ENCODE measurements at places on chromosomes 11 and 22.
A peak's percentile ranks its signal among the peaks of the same experiment; 100 is the strongest.

GRCh38 chr11:119889728-119890280 lies 160.8 kb upstream of the NECTIN1 start:
- DNase-seq, result no peak

DNA sequence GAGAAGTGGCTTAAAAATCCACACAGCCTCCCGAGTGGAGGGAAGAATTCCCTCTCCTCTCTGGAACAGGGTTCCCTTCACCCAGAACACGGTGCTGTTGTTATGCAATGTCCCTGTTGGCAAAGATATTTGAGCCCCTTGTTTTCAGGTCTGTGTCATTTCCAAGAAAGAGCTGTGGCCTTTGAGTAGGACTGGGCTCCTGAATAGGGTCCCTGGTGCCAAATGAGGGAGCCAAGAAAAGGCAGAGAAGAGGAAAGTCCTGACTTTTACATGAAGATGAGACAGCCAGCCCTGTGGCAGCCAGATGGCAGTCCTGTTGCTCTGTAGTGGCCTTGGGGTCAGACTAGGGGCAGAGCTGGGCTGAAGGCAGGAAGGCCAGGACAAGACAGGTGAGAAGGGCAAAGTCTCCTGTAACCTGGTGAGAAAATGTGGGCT lies 51.2 kb upstream of the ELF5 start:
- no peak for DNase-seq

GRCh38 chr22:41288245-41288946 lies 2.4 kb upstream of the RANGAP1 start:
- DNase-seq, result peak; percentile 79

DNA sequence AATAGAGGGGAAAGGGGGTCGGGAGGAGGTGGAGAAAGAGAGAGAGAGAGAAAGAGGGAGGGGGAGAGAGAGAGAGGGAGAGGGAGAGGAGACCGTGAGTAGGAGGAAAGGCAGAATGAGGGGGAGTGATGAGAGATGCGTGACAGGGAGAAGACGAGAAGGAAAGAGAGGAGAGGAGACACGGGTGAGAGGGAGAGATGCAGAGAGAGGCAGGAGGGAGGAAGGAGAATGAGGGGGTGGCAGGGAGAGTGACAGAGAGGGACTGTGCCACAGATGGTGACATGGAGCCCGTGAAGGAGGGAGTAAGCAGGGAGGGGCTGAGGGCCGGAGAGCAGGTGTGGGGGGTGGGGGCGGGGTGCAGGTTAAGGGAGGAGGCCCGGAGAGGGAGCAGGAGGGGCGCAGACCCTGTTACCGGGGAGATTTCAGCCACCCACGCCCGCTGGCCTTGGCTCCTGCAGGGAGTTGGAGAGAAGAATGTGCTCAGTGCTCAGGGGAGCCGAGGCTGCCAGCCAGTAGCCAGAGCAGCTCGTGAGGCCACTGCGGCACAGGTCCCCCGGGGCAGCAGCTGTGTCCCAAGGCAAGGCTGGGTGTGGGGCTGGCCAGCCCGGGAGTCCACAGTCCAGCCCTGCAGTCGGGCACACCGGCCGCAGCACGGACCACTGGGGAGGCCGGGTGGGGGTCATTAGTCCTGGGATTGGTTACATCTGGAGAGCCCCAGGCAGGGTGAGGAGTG lies at the start of gene SSTR3:
SSTR3 (minus strand) TSS at position 304 of the 733 bp plus-strand sequence. CDS start 4,674 bp downstream, outside the sequence.
- no peak for DNase-seq

GRCh38 chr22:23501261-23501619 lies 78.8 kb downstream of the IGLL1 start:
- no peak for DNase-seq

DNA sequence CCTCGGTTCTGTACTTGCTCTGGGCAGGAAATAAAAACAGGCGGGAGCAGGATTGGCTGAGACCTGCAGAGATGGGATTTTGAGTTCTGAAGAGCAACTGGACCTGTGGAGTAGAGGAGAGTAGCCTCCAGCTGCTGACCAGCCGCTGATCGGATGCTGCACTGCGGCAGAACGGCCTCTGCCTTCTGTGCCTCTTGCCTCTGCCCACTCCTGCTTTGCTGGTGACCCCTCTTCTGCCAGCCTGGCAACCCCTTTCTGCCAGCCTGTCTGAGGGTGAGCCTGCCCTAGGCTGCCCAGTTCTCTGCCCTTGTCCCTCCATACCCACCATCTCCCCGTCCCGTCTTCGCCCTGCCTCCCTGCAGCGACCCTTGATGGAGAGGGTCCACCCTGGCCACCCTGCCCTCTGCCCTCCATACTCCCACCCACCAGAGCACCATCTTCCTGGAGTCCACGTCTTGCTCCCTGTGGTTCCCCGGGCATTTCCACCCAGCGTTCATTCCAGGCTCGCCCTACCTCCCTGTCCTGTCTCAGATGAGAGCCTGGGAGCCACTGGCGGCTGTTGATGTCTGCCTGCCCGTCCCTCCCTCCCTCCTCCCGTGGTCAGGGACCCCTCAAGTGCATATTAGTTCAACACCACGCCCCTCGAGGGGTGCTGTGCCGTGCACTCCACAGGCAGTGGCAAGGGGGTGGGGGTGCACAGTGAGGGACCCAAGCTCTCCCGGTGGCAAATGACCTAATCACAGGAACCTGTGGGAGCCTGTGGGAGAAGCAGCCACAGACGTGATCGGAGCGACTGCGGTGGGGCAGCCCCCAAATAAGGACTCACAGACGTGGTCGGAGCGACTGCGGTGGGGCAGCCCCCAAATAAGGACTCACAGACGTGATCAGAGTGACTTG lies 863.3 kb downstream of the TBC1D22A start:
- no peak for DNase-seq

DNA sequence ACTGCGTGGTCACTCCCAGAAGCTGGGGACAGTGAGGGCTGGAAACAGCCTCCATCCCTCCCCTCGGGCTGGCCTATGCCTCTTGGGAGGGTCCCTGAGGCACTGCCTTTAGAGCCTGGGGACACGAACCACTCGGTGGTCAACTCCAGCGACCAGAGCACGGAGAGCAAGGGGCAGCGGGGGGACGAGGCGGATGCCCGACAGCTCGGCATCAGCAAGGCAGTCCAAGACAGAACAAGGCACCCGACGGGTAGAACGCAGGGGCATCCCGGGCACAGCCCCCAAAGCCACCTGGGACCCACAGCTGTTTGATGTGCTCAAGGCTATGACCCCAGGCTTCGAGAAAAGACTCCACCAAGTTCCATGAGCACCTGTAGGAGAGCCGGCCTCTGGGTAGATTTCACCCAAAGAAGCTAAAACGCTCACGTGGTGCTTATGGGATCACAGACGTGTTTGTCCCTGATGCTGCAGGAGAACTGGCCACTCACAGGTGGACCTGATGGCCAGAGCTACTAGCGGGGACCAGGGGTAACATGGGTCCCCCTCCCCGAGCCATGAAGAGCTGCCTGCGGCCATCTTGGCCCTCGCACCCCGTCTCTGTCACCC lies 510 bp upstream of the LSP1 start:
- no peak for DNase-seq

DNA sequence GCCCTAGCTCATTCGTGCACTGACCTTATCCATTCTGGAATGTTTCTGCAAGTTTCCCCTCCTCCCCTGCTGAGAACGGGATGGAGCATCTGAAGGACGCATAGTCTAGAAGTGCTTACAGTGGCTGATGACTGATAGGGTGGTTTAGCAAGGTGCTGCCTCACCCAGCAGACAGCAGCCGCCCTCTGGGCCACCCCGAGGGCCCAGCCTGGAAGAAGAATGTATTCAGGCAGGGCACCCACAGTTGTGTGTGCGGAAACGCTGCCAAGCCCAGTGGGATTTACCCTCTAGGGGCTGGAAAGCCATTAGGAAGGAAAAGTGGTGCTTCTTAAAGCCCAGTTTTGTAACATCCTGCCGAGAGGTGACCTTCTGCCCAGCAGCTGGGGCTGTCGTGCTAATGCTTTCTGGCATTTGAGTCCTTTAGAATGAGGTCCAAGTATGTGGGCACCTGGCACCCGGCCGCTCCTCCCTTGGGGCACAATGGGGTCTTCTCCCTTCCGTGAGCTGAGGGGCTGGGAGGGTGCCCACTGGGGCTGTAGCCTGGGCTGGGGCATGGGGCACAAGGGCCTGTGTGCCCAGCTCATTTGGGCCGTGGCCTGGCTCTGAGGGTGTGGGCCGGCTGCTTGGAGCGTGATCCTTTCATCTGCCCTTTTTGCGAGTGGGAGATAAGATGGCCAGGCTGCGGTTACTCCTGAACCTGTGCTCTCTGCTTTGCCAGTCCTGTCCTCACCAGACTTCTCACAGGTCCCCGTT lies 14.4 kb downstream of the FBLN1 start:
- no peak for DNase-seq

- DNase-seq, result no peak
Measured at GRCh38 chr11:91813263-91813662, 411.4 kb upstream of the FAT3 start.

DNA sequence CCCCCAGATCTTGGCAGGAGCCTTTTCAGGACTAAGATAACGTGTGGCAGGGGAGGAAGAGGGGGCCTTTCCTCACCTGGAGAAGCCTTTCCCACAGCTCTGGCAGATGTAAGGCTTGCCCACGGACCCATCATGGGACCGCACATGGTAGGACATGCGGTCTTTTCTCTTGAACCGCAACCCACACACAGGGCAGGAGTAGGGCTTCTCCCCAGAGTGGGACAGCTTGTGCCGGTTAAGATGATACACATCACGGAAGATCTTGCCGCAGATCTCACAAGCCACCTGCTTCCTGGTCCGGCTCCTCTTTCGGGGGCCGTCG lies 1.9 kb downstream of the PATZ1 start:
- DNase-seq, result no peak

- DNase-seq, result no peak
Measured at GRCh38 chr11:30666817-30667216, 80.7 kb upstream of the MPPED2 start.

- DNase-seq, result no peak
Measured at GRCh38 chr11:48043991-48044512, 63.7 kb downstream of the PTPRJ start.

- DNase-seq, result peak; percentile 3
Measured at GRCh38 chr11:107385361-107385981, 72.2 kb downstream of the CWF19L2 start.

- peak; percentile 5 for DNase-seq
Measured at GRCh38 chr11:47797633-47798032, 30.5 kb upstream of the FNBP4 start.

GRCh38 chr11:83642500-83642899 lies 356.3 kb upstream of the CCDC90B start:
- DNase-seq, result no peak

GRCh38 chr22:29352778-29353177 lies 35.6 kb downstream of the AP1B1 start:
- DNase-seq, result no peak

DNA sequence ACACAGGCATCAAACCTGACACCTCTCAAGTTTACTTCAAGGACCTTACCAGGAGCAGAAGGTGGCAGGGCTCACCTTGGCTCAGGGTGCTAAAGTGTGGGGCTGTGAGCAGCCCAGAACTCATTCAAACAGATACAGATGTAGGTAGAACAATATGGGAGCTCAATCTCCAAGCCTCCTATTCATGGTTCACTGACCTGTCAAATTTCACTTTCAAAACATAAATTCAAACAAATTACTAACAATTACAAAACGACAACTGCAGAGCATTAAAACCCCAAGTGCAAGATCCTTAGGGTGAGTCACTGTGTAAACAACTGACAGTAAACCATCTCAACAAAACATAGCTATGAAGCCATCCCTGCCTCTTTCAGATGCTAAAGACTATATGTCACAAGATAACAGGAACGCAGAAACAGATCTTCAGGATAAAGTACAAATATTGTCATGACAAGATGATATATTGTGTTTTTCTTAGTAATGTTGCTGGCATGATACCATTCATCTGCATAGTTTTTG lies 303.5 kb upstream of the ANO3 start:
- peak; percentile 18 for DNase-seq

- no peak for DNase-seq
Measured at GRCh38 chr11:115903179-115903578, 399.0 kb upstream of the CADM1 start.

DNA sequence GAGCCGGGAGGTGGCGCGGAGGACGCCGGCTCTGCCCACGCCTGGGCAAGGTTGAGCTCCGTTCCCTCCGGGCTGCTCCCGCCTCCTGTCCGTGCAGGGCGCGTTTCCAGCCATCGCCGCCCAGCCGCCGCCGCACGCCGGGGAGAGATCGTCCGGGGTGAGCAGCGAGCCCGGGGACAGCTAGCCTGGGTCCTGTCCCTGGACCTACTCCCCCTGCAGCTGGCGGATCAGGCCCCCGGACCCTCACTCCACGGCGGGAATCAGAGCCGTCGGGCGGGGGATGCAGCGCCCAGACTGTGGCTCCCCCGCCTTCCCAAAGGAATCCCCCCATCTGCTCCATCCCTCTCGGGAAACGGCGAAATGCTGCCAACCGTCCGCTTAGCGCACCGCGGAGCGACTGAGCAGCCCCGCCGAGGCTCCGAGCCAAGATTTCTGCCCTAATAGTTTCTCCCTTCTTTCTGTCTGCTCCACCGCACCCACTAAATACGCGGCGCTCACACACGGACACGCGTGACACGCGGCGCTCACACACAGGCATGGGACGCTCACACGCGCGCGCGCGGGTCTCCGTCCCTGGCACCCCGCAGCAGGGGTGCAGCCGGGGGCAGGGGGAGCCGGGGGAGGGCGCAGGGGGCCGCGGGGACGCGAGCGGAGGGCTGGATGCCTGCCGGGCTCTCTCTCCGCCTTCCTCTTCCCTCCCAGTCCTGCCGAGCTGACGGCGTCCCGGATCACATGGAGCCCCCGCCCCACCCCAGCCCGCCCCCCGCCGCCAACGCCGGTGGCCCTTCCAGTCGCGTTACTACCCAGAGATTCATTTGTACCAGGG lies at the start of gene KCNJ5:
KCNJ5 (plus strand) TSS at position 814 of the 826 bp plus-strand sequence. CDS start 19,918 bp downstream, outside the sequence.
- DNase-seq, result peak; percentile 41
